ENCODE measurements at places on chromosomes 3 and 15.

- DNase-seq = no peak
Measured at GRCh38 chr3:48765376-48765775, 48.4 kb upstream of the IP6K2 start.

GRCh38 chr3:42513121-42513520, 10.7 kb downstream of the VIPR1 start:
- no peak for DNase-seq

DNA sequence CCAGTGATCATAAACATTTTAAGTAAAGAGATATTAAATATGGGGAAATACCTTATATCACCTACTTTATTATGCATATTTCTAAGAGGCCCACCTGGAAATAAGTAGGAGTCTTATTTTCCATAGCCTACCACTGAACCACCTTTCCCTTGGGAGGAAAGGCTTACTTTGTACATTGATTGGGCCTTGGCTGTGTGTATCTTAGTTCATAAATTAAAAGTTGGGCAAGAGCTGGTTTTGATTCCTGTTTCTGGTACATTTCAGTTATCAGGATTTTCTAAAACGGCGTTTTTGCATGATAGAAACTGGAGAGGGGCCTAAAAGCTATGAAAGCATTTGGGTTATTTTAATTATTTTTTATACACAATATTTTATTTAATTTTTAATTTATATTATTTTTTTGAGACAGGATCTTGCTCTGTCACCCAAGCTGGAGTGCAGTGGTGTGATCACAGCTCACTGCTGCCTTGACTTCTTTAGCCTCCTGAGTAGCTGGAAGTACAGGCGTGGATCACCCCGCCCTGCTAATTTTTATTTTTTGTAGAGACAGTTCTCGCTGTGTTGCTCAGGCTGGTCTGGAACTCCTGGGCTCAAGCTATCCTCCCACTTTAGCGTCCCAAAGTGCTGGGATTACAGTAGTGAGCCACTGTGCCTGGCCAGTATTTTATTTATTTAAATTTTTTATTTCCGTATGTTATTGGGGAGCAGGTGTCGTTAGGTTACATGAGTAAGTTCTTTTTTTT, 2.6 kb downstream of the GMPS start:
- DNase-seq = no peak

- DNase-seq = no peak
Measured at GRCh38 chr3:68060191-68060590, 405.8 kb upstream of the SUCLG2 start.

- no peak for DNase-seq
Measured at GRCh38 chr3:149388001-149388440, 10.6 kb upstream of the TM4SF1 start.

GRCh38 chr3:32577174-32577573, 6.5 kb upstream of the DYNC1LI1 start:
- DNase-seq = no peak

DNA sequence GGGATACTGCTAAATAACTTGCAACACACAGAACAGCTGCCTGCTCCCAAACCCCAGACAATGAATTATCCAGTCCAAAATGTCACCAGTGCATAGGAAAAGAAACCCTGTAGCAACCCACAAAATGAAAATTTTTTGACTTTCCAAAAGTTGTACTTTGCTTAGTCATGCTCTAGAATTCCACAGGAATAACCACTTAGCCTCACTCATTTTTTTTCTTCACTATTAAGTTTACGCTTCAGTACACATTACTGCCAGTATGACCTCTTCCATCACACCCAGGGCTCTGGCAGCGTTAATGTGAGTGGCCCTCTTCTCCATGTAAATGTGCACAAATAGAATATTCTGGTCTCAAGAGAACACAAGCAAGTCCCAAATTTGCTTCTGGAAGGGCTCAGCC, 259.8 kb downstream of the MAGI1 start:
- DNase-seq = no peak

DNA sequence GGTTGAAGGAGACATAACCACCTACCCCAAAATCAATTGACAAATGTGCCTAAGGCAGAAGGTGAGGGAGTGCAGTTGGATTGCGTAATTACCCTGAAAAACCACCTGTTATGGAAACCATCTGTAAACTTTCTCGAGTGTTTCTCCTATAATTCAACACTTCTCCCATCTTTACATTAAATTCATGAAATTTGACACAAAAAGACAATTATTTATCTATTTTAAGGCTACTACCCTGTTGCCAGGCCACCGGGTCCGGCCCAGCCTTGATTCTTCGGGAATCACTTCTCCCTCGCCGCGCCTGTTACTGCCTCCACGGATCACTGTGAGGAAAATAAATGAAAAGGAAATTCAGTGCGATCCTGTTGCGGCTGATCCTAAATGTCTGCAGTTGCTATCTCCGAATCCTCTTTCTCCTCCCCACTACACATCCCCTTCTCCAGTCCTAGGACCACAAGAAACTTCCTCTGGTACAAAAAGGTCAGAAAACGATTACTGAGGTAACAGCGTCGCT, 646 bp downstream of the IQCB1 start:
- DNase-seq = no peak

DNA sequence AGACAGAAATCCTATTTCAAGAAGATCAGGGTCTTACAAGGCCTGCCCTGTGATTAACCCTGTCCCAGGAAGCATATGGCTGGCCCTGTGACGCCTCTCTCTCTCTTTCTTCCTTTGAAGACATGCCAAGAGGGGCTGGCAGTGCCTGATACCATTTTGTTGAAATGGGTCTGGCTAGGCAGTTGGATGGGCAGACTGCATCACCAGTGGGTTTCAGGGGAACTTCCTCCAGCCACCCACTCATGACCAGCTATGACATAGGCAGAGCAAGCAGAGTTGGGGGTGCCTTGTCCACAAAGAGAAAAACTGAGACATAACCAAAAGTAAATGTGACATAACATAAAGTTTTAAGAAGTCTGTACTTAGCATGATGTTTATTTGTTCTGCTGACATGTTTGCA, 31.4 kb upstream of the MANF start:
- no peak for DNase-seq

DNA sequence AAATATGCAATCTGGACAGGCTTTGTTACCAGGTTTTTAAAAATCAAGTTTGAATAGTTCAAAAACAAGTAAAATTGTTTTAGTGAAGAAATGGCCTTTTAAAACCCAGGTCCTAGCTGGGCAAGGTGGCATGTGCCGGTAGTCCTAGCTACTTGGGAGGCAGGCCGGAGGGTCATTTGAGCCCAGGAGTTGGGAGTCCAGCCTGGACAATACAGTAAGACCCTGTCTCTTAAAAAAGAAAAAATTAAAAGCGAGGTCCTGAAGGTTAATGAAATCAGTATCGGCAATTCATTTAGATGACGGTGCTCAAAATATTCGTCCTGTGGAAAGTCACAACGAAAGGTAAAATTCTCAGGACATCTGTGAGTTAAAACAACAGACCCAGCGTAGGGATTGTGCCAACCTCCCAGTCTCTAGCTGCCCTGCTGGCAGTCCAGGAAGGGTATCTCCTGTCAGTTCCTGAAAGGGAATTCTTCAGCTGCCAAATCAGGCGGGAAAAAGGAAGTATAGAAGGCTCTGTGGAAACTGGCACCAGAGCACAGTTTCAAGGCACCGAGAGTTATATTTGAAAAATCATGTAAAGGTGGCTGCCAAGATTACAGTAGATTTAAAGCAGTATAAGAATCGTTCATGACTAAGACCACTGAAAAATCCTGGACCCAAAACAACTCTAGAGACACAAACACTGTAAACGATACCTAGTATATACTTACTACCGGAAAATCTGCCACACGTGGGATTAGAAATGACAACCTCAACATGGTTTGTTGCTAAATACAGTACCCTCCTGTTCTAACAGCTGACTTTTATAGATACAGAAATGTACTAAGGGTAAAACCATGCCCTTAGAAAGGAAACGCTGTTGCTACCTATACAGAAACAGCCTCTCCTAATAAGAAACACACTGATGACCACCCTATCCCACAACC, 1.2 kb upstream of the ABHD17C start:
- DNase-seq = no peak

DNA sequence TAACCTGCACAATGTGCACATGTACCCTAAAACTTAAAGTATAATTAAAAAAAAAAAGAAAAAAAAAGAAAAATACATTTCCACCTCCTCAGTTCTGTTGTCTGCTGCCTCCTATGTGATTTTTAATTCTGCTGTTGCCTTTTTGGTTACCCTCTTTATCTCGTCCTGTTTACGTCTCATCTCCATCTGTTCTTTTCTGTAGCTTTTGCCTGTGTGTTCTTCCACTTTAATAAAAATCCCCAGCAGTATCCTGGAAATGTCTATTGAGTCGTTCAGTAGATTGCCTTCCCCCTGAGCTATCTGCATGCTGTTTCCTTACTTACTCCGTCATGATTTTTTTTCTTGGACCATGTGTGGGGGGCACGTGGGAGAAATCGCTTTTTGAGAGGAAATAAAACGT, 302.5 kb downstream of the FEZF2 start:
- no peak for DNase-seq

Measured in stimulated activated CD4-positive, alpha-beta T cell treated with anti-CD3 and anti-CD28 coated beads, Interleukin-15, amount 100 ng/mL, for 48 hours (primary cell).